A549 treated with Mapracorat at 1 μM for 4 hours (cell line): ENCODE measurements at places on chromosomes 2 and 18. TPM values are rescaled to one million over a fixed set of nuclear protein-coding genes. Genes with fewer than 3 reads are reported as not detected.

The PXDN gene
- total RNA-seq, result 10.4 to 15.4 TPM (median 13.8 TPM) in 5 replicates

The LOXHD1 gene
- total RNA-seq, result not detected in 5 replicates

The GKN1 gene
- 0.30 to 1.00 TPM (median 0.56 TPM) in 5 replicates for total RNA-seq

The ABHD1 gene
- 0.77 to 2.1 TPM (median 1.5 TPM) in 5 replicates for total RNA-seq

The SERPINB11 gene
- 0.20 TPM in 1 of 5 replicates, not detected in the others for total RNA-seq
